AG04450 (cell line): ENCODE measurements at places on chromosomes 11 and 22.
A peak's percentile ranks its signal among the peaks of the same experiment; 100 is the strongest.

DNA sequence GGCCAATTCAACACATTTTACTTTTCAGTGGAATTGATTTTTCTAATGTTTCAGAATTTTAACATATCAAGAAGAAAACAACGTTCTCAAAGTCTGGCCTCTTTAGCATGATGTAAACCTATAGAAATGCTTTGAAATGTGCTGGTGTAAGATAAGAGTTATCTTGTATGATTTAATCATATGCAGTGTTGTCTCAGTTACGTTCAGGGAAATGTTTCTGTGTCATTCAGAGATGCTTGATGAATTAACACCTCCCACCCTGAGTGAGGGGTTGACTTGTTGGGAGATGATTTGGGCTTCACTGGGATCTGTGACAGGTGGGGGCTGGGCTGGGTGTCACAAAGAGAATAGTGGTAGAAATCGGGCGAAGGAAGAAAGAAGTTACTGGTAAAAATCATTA, 15.7 kb upstream of the MYO18B start:
- no peak for DNase-seq

DNA sequence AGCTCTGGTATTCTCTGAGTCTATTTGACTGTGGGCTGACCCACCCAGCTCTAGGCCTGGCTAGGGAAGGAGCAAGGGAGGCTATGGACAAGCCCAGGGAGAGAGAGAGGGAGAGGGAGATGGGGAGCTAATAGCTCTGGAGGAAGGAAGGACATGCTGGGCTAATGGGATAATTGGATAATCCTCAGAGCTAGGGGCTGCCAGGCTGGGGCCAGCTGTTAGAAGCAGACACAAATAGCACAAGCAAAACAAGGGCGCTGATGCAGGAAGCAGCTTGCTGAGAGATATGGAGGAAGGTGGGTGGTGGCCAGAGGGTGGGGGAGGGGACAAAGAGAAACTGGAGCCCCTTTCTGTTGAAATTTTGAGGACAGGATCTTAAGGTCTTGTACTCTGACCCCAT, 23.2 kb downstream of the ADORA2A start:
- no peak for DNase-seq

DNA sequence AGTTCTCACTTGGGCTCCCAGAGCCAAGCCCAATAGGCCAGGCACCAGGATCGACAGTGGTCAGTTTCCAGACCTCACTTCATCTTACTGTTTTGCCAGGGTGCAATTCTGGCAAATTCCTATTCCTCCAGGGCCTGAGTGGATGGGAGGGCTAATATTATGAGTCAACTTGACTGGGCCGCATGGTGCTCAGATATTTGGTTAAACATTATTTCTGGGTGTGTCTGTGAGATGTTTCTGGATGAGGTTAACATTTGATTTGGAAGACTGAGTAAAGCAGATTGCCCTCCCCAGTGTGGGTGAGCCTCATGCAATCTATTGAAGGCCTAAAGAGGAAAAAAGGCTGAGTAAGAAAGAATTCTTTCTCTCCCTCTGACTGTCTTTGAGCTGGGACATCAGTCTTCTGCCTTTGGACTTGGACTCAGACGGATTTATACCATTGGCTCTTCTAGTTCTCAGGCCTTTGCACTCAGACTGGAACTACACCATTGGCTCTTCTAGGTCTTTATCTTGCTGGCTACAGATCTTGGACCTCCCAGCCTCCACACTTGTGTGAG, 132.9 kb upstream of the ZBED5 start:
- DNase-seq, result no peak

DNA sequence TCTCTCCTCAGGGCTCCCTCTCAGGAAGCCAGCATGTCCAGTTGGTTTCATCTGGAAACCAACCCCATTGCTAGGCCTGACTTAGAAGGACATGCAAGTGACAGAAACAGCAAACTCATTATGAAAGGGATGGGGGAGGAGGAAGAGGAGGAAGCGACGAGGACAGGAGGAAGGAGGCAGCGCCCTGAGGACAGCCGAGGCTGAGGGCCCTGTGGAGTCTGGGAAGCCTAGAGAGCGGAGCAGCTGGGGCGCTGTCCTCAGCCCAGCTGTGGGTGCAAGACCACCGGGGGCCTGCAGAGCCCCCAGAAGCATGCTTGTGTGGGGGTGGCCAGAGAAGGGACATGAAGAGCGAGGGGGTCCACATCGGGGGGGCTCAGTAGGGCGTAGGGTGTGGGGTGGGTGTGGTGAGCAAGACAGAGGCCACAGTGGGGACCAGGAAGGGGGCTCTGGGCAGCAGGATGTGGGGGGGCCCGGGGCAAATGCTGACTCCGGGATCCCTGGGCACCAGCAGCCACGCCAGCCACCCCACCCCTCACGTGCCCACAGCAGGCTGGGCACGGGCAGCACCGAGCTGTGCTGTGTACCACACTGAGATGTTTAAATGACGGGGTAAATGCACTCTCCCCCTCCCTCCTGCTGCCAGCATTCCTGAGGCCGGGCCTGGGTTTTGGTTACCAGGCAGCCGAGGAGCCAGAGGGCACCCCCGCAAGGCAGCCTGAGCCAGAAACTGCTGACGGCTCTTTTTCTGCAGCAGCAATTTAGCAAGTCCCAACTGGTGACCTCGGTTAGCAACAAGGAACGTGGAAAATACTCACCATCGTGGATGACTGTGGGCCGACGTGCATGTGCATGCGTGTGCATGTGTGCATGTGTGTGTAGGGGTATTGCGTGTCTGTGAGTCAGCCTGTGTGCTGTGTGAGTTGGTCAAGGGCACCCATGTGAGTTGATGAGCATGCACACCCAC, 82.7 kb upstream of the LINC01488 start:
- DNase-seq, result no peak

GRCh38 chr11:47241841-47242301, 6.7 kb downstream of the ACP2 start:
- DNase-seq, result no peak

- no peak for DNase-seq
Observed at GRCh38 chr11:44536788-44537516, 28.5 kb upstream of the CD82 start.

DNA sequence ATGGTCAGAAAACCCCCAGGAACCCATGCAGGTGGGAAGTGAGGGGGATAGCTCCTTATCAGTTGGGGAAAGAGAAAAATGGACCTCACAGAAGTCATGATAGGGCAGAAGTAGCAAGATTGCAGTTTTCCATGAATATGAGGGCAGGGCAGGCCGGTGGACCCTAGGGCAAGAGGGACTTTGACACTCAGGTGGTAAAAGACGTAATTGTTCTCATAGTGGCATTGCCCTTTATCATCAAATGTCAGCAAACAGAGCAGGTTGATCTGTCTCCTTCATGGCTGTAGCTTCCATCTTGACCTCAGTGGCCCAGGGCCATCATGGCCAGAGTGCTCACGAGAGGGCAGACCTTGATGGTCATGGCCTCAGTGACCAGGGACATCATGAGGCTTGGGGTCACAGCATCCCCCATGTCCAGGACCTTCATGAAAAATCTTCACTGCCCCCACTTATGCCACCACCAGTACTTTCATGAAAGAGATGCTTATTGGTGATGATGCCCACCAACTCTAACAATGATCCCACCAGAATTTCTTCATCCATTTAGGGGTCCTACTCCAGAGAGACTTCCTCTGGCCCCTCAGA, 127.1 kb downstream of the SNX19 start:
- DNase-seq, result no peak

- DNase-seq, result no peak
Observed at GRCh38 chr22:38309614-38310517, 7.4 kb downstream of the CSNK1E start.

GRCh38 chr11:13252438-13252837, 25.2 kb upstream of the BMAL1 start:
- no peak for DNase-seq

- DNase-seq, result no peak
Observed at GRCh38 chr11:28900427-28900826, 792.2 kb downstream of the METTL15 start.

DNA sequence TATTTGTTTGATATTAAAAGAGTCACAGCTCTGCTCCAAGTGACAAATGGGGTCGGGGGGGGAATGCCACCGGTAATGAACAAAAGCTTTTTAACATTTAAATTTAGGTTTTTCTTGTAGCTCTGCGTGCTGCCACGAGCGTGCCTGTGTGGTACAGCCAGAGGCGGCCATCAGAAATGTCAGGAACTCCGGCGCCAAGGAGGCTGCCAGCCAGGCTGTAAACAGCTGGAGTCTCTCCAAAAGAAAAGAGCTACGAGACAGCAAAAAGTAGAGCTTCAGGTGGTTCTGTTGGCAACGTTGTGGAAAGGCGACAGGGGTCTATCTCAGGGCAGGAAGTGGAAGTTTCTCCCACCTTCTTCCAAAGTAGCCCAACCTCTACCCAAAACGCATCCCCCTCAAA, 532.8 kb downstream of the OPCML start:
- no peak for DNase-seq

DNA sequence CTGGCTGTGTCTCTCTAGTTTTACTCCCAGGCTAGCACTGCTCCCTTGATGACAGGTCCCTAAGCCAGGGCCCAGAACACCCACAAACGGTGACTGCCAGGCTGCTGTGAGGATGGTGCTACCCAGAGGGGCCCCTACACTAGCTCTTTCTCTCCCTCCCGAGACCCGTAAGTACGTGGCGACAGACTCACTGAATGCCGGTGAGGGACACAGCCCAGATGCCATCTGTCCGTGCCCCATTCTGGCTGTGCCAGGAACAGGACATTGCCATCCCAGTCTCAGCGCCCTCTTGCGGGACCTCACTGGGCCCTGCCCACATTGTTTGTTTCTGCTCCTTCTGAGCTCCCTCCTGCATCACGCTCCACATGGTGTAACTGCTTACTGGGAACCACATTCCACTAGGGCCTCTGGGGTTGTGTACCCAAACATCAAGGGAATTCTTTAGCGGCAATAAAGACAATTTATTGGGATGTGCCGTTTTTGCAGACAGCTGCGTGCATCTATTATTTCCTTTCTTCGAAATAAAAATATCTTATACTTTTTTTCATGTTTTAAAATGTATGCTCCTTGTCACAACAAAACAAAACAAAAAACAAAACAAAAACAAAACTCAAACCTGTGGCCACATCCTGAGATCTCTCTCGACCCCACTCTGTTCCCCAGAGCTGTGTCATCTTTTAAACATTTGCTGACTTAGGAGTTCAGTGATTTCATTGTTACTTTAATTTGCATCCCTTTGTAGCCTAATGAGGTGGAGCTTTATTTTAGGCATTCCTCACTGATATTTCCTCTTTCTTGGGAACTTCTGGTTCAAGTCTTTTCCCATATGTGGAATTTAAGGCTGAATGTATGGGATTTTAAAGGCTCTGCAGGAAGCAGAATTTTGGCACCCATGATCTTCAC, 4.4 kb upstream of the TPCN2 start:
- peak; percentile 53 for DNase-seq

GRCh38 chr22:48974443-48975315, 853.0 kb downstream of the BRD1 start:
- DNase-seq, result no peak

GRCh38 chr11:46238078-46238966, 39.1 kb upstream of the CREB3L1 start:
- no peak for DNase-seq

GRCh38 chr11:99281331-99281730, 260.6 kb downstream of the CNTN5 start:
- DNase-seq, result no peak

GRCh38 chr11:14764579-14765527, 121.2 kb downstream of the PDE3B start:
- DNase-seq, result no peak

- no peak for DNase-seq
Observed at GRCh38 chr11:133811850-133812685, 33.2 kb downstream of the SPATA19 start.

DNA sequence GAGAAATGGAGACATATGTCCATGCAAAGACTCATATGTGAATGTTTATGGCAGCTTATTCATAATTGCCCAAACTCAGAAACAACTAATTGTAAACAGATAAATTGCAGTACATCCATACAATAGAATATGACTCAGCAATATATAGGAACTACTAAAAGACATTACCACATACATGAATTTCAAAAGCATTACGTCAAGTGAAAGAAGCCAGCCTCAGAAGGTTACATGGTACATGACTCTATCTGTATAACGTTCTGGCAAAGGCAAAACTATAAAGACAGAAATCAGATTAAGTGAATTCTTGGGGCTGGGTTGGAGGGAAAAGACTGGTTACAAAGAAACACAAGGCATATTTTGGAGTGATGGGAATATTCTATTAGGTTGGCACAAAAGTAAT, 7.2 kb downstream of the KCTD21 start:
- no peak for DNase-seq

DNA sequence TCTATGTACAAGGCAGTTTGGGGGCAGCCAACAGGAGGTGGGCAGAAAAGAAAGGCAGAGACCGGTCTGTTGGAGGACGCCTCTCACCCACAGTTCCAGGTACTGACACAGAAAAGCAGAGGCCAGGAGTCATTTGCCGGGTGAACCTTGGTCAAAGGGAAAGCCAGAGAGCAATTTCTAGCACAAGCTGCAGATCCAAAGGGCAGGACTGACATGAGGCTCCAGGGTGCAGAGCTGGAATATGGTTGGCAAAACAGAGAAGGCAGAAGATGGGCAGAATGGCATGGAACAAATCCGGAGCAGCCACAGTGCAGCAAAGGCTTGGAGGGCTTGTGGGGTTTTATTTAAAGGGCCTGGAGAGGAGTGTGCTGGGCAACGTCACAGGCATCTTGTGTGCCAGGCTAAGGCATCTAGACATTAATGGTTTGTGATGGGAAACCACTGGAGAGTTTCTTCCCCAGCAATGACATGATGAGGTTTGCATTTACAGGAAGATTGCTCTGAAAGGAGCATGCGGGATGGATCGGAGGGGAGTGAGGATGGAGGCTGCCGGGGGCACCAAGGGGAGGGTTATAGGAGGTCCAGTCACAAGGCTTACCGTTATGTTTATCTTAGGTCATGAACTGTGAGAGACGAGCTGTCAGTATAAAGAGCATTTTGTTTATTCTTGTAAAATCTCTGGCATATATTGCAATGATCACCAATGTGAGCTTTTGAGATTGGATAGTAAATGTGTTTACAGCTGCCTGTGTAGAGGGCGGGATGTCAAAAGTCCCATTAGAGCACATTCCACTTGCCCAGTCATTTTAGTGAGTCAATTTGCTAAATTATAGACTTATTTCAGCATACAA, 5.7 kb upstream of the MMP20 start:
- no peak for DNase-seq

GRCh38 chr11:9903579-9903978, 239.7 kb downstream of the SWAP70 start:
- no peak for DNase-seq
